ENCODE measurements at places on chromosomes 12 and 14.

DNA sequence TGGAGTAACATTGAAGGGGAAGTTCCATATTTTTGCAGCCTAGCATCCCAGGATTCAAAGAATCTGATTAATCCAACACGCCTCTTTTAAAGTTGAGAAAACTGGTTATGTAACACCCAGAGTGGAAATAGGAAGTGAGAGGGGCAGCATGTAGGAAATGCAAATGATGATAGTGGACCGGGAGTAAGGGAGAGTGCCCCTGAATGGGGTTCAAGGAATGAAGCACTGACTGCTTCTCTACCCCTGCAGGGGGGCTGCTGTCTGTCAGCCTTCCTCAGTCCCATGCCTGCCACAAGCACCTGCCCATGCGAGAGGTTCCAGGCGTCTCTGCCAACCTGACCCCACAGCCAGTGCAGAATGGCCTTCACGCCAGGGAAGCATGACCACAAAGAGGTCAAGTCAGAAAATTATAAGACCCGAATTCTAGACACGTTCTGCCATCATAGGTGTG is 126.5 kb upstream of the CCND2 start:
- no peak for DNase-seq

GRCh38 chr14:24943024-24943423 is 106.9 kb downstream of the STXBP6 start:
- DNase-seq: no peak

- DNase-seq: no peak
Measured at GRCh38 chr14:65042296-65042695, 55.6 kb downstream of the FNTB start.

DNA sequence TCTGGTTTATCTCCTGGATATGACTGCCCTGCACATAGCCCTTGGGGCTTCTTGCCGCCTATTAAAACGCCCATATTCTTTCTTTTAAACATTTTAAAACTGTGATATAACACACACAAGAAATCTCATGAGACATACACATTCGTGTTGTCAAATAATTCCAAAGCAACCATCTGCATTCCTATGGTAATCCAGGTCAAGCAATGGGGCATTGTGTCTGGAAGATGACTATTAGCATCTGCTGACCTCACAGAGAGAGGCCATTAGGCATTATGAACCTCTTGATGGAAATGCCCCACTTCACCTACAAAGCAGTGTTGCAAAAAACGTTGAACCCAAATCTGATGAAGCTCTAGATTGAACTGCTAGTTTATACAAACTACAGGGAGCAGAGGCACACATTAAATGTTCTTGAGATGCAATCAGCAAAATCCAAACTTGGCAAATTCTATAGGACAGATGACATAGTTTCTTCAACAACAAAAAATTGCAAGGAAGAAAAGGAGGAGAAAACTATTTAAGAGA is 513.8 kb upstream of the CCDC196 start:
- no peak for DNase-seq

GRCh38 chr12:80700327-80700726 is 7.1 kb upstream of the MYF6 start:
- no peak for DNase-seq

DNA sequence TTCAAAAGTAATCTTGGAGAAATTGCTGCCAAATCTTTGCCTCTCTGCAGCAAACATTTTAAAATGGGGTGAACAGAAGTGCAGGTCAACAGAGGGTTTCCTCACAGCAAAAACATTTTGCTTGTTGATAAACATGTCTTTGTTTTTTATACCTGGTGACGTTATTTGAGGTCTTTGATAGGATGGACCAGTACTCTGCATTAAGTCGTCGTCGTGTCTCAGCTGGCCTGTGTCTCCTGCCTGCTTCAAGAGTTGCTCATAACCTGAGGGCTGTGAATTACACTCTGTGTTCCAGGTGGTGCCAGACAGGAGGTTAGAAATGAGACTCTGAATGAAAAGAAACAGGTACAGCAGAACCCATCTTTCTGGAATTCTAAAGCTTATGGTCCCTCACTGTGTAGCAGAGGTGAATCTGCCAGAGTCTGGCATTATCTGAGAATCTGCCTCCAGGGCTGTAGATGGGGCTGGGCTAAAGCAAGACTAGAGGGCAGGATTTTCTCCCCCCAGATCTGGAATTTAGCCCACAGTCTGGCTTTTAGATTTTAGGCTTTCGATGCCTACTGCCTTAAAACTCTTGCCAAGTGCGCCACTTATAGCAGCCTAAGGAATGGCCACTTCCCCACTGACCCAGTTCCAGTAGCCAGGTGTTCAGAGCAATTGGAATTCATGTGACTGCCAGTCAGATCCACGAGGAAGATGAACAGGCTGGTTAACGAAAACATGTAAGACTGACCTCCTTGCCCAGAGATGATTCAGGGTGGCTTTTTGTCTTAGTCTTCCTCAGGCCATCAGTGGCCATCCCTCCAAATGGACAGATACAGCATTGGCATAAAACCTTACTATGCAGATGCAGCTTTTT is 161.2 kb downstream of the PRKCH start:
- DNase-seq: no peak

GRCh38 chr12:9115731-9116559 is at the start of gene A2M:
Gene A2M (minus strand): TSS chr12:9115919. CDS start chr12:9115849, 70 bp downstream.
- no peak for DNase-seq

DNA sequence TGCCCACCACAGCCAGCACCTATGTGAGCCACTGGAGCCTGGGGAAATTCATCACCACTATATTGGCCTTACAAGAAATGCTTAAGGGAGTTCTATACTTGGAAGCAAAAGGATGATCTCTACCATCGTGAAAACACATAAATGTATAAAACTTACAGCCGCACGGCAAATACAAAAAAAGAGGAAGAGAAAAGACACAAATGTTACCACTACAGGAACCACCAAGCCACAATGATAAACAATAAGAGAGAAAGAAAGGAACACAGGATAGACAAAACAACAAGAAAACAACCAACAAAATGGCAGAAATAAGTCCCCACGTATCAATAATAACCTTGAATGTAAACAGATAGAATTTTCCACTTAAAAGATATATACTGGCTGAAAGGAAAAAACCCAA is 267.5 kb downstream of the TMEM121 start:
- no peak for DNase-seq

GRCh38 chr14:36505181-36505815 is 14.7 kb downstream of the NKX2-1 start:
- DNase-seq: no peak

DNA sequence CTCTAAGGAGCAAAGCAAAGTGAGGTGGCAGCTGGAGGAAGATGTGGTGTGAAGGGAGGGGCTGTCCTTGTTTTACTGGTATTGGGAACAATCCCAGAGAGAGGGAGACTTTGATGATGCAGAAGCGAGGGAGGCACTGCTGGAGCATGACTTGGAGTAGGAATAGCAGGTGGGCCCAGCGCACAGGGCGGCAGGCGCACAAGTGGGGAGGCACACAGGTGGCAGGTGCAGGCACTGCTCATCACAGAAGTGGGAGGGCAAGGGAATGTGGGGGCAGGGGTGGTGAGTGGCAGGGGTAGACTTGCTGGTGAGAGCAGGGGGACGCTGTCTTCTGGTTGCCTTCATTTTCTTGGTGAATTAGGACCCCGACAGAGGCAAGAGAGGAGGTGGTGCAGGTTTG is 11.5 kb upstream of the IFI27 start:
- no peak for DNase-seq

DNA sequence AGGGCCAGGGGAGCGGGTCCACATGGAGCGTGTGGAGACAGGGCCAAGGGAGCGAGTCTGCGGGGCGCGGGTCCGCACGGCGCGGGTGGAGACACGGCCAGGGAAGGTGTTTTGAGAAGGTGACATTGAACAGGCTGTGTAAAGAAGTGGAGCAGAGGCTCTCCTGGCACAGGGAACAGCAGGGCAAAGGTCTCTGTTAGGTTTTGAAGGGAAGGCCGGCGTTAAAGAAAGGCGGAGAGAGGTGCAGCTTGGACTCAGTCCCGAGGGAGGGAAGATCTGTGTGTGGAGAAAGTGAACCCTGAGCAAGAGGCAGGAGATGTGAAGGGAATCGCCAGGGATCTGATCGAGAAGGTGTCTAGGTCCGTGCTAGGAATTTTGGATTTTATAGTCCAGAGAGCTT is 1.8 kb downstream of the PXMP2 start:
- no peak for DNase-seq

GRCh38 chr14:90781344-90781761 is 34.9 kb downstream of the TTC7B start:
- DNase-seq: no peak

DNA sequence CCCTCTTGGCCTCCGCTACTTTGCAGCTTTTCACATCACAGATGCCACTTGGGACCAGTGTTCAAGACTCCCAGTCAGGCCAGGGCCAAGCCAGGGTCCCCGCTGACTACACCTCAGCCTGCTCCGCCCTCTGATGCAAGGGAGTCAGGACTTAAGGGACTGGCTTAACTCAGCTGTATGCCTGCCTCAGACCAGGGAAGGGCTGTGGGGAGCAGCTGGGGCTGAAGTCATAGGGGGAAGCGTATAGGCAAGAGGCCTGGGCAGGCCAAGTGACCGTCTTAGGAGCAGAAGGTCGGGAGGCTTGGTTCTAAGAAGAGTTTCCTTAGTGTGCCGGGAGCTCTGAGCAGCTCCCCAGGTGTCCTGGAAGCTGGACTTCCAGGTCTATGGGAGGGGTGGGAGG is 21.9 kb downstream of the KDM2B start:
- DNase-seq: no peak

DNA sequence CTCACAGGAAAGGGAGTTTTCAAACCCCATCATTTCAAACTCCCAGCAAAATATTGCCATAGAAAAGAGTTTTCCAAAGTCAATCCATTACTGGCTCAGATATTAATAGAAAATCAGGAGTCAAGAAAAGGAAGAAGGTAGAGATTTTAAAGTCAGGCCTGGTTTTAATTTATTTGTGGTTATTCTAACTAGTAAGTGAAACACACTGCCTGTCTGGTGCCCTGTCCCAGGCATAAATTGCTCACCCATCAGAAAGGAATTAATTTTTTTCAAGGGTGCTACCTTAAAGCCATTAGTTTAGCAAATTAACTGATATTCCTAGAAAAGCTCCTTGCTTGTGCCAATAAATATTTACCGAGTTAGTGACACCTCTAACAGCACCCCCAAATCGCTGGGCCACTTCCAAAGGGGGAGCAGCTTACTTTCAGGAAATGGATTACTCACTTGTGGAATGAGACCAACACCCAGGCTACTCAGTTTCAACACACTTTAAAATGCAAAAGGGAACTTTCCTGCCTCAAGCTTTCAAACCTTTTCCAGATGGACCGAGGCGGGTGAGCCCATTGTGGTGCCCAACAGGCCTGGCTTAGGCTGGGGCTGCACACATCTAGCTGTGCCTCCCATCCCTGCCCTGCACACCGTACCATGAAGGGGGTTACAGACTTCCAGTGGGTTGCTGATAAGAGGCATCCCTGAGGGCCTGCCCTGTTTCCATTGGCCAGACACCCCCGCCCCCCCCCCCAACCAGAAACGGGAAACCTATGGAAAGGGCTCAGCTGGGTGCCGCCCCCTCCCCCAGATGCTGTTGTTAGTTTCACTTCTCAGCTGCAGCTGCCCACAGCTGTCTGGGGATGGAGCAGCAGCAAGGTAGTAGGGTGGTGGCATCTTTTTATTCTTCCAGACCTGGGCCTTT is 117.2 kb downstream of the SAMD4A start:
- no peak for DNase-seq

DNA sequence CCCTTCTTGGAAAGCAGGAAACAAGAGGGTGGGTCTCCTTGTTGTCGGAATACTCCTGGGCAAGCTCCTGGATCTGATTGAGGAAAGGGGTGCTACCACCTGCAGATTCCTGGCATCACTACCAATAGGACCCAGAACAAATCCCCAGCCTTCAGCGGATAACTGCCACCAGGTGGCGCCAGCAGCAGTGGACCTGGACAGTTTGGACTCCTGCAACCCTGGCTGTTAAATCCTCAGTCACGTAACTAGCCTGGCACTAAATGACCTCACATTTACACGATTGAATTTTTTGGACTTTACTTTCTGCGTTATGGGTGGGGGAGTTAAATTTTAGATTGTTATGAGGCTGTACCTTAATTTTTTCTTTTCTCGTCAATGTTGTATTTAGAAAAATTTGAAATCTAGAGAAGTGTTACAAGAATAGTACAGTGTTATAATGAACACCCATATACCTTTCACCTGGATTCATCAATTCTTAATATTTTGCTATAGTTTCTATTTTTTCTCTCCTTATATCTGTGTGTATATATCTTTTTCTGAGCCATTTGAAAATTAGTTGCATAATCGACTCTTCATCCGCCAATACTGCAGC is 95.6 kb downstream of the GAS2L3 start:
- peak; percentile 3 for DNase-seq

DNA sequence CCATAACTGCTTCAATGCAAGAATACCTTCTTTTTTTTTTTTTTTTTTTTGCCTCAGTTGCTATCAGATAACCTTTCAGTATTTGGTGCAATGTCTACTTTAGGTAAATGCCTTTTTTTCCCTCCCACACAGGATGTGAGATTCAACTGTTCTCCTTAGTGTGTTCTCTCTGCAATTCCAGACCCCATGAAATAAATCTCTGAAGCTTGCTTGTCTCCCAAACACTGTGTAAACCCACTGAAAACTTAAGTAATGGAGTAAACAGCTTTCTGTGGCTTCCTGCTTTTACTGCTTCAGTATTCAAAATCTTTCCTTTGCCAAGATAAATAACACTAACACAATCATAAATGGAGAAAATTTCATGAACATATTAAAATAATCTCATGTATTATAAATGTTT is 55.8 kb upstream of the CLEC14A start:
- no peak for DNase-seq

DNA sequence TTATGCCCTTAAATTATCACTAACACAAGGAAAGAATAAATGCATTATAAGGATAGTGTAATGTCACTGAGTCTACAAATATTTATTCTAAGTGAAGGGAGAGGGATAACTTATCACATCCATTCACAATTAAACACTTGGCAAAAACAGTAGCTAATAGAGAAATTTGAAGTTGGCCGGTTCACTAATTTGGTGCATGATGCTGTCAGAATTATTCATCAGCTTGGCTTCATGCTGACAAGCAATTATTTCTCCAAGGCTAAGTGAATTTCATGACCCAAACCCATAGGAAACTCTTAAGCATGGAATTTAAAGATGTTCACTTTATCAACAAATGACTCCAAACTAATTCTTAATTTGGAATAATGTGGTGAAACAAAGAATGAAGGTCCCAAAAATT is 25.0 kb upstream of the NR1H4 start:
- no peak for DNase-seq

GRCh38 chr12:93616584-93617101 is 44.2 kb downstream of the SOCS2 start:
- no peak for DNase-seq

DNA sequence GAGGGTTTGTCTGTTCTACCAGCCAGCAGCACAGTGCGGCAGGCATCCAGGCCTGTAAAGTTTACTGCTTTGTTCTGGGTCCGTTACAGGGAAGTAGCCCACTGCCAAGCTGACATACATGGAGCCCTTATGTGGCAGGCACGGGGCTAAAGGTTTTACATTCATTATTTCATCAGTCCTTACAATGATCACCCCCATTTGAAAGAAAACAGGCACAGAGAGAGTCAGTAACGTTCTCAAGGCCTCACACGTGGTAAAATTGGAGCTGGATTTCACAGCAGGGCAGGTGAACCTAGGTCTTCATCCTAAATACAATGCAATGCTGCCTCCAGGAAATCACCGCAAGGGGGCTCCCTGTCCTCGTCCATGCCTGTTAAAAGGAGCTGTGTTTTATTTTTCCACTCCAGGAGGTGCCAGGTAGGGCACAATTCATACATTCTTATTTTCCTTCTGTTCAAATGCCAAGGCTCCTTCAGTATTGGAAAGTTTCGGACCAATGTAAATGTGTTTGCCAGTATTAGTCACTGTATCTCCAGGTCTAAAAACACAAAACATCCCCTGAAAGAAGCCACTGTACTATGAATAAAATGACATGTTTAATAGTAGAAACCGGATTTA is 172.2 kb upstream of the GZMB start:
- no peak for DNase-seq

All from stimulated activated CD4-positive, alpha-beta T cell treated with anti-CD3 and anti-CD28 coated beads, Interleukin-12 subunit alpha, Interleukin-12 subunit beta, amount 100 ng/mL, for 24 hours (primary cell).